Pancreas (tissue), 10 donors: ENCODE measurements at places on chromosomes 5 and 9.

- no peak for DNase-seq
Observed at GRCh38 chr9:98380065-98380681, 124.7 kb upstream of the TBC1D2 start.

DNA sequence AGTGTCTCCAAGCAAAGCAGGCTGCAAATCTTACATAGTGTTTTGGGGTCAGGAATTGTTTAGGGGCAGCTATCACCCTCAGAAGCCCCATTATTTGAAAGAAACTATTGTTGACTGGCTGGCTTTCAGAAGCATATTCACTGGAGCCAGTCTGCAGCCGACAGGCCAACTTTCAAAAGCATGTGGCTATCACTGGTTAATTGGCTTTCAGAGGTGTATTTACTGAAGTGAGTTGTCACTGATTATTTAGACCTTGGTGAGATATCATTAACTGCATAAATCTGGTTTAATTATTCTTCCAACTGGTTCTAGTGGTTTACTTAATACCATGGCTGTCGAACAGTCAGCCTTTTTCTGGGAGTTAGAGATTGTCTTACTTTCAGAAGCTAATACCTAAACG, 247.0 kb downstream of the CWC27 start:
- no peak for DNase-seq

DNA sequence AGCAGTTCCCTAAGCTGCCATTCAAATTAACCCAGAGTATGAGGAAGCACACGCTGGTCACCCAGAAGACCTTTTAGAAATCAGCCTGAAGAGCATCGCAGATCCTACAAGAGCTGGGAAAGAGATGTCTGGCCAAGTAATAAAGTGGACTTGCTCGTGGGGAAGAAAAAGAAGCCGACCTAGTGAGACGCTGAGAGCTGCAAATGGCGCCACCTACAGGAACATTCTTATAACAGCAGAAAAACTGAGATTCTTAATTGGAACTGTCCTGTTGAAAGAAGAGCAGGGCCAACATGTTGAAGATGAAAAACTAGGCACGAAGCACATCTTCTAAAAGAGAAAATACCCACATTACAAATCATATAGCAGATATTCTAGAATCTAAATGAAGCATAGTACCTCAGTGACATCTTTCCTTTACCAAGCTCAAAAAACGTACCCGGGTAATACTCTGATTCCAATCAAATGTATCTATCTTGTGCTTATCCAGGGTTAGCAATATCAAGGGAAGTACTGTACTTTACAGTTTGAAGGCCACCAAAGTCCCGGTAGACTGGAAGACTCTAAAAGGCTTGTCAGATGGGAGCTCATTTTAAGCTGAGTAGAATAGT, 3.9 kb upstream of the GNAQ start:
- DNase-seq = no peak

DNA sequence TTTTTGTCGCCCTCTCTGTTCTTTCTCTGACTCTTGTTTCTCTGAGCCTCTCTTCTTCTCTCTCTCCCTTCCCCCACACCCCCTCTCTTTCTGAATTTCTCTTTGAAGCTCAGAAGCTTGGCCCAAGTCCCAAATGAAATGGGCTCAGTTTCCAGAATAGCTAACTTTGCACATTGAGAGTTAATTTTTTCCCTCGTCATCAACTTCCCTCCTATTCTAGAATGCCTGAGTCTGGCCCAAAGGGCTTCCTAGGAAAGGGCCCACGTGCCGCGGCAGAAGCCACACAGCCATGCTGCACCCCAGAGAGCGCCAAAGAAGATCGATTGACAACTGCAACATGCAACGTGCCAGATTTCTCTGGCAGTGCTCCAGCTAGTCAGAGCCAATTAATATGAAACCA, 588.8 kb upstream of the KLF4 start:
- no peak for DNase-seq

- no peak for DNase-seq
Observed at GRCh38 chr9:132647355-132647754, 22.4 kb downstream of the DDX31 start.

GRCh38 chr9:4725706-4726442, 15.1 kb downstream of the AK3 start:
- DNase-seq = no peak

DNA sequence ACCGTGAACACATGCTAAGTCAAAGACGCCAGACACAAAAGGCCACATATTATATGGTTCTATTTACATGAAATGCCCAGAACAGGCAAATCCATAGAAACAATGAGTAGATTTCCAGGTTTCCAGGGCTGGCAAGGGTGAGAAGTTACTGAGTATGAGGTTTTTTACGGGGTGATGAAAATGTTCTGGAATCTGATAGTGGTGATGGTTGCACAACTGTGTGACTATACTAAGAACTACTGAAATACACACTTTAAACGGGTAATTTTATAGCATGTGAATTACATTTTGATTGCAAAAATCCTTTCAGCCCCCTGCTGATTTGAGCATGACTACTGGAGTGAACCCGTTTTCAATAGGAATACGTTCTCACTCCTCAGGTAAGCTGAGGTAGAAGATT, 46.7 kb upstream of the TBC1D9B start:
- DNase-seq = no peak

DNA sequence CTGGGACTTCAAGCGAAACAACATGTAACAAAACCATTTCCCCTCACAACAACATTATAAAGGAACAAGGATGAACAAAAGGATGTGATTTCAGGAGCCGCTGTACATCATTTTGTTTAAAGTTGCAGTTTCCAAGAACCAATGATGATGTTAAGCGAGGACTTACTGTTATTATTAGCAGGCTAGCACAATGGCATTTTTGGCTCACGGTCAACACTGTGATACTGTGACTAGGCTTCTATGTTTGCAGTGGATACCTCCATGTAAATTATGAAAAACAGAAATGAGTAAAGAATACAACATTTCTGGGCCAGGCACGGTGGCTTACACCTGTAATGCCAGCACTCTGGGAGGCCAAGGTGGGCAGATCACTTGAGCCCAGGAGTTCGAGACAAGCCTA, 113.0 kb downstream of the AUH start:
- no peak for DNase-seq

DNA sequence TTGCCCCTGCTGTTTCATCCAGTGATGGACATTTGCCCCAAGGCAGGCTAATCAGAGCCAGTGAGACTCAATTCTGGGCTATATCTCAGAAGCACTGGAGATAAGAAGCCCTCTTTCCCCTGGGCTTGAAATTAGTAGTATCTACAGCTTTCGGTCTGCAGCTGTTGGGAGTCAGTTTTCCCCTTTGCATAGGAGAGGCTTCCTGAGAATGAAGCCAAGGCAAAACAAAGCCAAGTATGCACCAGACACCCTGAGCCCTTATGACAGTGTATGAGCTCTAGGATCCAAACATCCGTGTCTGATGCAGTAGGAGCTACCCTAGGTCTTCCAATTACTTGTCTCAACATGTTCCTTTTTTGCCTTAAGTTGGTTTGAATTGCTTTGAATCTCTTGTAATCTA, 79.2 kb upstream of the PANK3 start:
- no peak for DNase-seq

GRCh38 chr5:132629230-132629944, 28.6 kb upstream of the IL13 start:
- no peak for DNase-seq

DNA sequence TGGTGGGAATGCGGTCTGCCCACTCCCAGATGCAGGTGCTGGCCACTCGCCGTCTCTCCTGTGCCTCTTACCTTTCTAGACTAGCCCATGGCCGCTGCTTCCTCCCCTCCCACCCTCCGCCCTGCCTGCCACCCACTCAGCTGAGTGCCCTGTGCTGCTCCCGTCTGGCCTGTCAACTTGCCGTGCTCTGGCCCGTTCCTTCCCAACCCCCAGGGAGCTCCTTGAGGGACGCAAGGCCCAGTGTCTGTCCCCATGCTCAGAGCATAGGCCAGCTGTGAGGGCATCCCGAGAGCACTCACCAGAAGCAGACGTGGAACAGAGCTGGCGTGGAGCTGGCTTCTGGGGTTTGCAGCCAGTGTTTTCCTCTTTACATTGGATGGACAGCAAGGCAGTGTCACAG, 20.2 kb downstream of the HNRNPH1 start:
- no peak for DNase-seq

GRCh38 chr5:160357861-160358411, 12.5 kb downstream of the C1QTNF2 start:
- DNase-seq = no peak

- no peak for DNase-seq
Observed at GRCh38 chr9:93346231-93347112, 105.0 kb upstream of the FAM120A start.

- no peak for DNase-seq
Observed at GRCh38 chr5:173669483-173669882, 53.0 kb upstream of the BOD1 start.

GRCh38 chr5:172162323-172162986, 25.6 kb downstream of the STK10 start:
- DNase-seq = no peak

DNA sequence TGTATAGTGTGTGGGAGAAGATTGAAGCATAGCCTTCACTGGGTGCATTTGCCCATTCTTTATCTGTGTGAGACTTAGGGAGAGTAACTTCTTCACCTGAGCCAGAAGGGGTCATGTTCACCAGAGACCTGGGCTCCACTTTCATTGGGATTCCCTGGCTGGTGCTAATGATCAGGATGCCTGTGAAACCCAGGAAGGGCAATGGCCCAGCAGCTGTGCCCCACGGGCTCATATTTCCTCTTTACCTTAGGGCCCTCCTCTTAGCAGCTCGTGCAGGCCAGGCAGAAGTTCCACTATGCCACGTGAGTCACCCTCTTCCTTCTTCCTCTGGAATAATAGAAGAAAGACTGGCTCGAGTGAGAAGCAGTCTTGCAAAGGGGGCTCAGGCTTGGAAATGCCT, 5.0 kb downstream of the PPARGC1B start:
- DNase-seq = no peak

- no peak for DNase-seq
Observed at GRCh38 chr9:33167972-33168461, 881 bp upstream of the B4GALT1 start.

DNA sequence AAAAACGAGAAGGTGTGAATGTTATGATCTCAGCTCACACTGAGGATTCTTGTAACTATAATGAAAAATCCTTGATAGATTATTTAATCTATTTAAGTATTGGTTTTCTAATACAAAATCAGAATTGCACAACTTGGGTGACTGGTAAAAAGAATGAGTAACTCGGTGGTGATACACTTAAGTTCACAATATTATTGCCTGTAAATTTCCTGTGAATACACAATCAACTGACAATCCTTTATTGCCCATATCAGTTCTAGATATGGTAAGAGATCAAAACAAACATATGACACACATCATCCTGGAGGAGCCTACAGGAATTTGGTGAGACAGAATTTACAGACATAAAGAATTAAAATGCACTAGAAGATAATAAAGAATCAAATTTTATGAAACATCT, 14.1 kb upstream of the LURAP1L start:
- DNase-seq = no peak

- no peak for DNase-seq
Observed at GRCh38 chr5:100165309-100165708, 369.9 kb upstream of the FAM174A start.

- no peak for DNase-seq
Observed at GRCh38 chr9:124218438-124218982, 39.2 kb upstream of the NEK6 start.

DNA sequence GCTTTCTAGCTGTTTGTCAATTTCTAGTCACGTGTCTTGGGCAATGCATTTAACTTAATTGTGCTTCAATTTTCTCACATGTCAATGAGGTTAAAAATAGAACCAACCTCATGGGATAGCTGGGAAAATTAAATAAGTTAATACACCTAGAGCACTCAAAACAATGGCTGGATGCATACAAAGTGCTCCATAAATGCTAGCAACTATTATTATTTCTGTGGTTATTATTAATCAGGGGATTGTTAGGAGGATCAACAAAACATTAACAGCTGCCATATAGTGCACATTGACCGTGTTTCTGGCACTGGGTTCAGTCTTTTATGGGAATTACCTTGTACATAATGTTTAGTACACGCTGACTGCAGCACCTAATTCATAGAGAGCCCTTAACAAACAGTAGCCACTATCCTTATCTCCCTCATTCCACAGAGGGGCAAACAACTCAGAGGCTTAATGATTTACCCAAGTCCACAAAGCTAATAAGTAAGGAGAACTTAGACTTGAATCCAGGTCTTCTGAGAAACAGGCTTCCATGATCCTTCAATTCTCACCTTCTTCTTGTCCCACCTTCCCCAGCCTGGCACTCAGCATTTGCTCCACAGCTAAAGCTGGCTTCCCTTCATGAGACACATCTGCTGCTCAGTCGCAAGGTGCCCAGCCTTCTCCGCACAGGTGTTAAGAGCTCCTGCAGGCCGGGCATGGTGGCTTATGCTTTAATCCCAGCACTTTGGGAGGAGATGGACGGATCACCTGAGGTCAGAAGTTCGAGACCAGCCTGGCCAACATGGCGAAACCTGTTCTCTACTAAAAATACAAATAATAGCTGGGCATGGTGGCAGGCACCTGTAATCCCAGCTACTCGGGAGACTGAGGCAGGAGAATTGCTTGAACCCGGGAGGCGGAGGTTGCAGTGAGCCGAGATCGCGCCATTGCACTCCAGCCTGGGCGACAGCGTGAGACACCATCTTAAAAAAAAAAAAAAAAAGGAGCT, 137.4 kb upstream of the ABCA1 start:
- DNase-seq = peak; percentile 27

DNA sequence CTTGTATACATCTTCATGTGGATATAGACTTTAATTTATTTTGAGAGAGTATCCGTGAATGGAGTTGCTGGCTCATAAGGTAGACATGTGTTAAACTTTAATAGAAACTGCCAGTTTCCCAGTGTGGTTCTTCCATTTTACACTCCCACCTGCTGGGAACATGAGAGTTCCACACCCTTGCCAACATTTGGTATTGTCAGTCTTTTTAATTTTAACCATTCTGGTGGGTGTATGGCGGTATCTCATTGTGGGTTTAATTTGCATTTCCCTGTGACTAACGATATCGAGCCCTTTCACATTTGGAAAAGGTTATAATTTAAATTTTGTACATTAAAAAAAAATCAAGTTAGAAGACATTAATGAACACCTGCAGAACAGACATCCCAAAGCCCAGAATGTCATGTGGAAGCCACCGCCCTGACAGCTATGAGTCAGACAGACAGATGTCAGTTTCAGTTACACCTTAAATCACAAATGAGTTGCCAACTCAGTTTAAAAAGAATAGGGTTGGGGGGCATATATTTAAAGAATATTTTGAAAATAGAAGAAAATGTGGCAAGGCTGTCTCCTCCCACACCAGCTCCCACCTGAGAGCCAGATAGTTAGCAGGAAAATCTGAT, 36.9 kb downstream of the ANKRD33B start:
- no peak for DNase-seq
